Smooth muscle cell of bladder (primary cell): ENCODE measurements at places on chromosomes 7 and 10. TPM values are rescaled to one million over a fixed set of nuclear protein-coding genes. Genes with fewer than 3 reads are reported as not detected.

Gene MYO1G
- under 0.01 and 0.09 TPM in 2 replicates for total RNA-seq

Gene SLC25A13
- 7.8 and 9.1 TPM in 2 replicates for total RNA-seq

Gene NEBL
- under 0.01 and 0.09 TPM in 2 replicates for total RNA-seq

Gene EFCAB10
- not detected in 2 replicates for total RNA-seq

Gene SLC18A3
- not detected in 2 replicates for total RNA-seq

Gene PRSS37
- total RNA-seq, result not detected in 2 replicates

Gene OPALIN
- total RNA-seq, result not detected in 2 replicates
